Kidney epithelial cell (primary cell): ENCODE measurements at places on chromosomes 2 and 18. TPM values are rescaled to one million over a fixed set of nuclear protein-coding genes. Genes with fewer than 3 reads are reported as not detected.
A peak's percentile ranks its signal among the peaks of the same experiment; 100 is the strongest.

DNA sequence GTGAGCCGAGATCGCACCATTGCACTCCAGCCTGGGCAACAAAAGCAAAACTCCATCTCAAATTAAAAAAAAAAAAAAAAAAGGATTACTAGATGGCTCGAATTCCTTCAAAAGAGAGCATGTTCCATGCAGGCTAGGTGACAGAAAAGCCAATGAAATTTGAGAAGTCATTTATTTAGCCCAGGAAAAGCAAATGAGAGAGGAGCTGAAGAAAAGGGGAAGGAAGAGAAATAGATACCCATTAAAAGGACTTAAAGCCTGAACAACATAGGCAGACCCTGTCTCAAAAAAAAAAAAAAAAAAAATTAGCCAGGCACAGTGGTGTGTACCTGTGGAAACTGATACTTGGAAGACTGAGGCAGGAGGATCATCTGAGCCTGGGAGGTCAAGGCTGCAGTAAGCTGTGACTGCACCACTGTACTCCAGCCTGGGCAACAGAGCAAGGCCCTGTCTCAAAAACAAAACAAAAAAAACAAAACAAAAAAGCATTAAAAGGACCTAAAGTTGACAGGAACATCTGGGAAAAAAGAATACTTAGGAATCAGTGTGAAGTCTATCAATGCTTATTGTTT, 11.1 kb downstream of the SEPTIN10 start:
- no peak for DNase-seq

Gene CD207
- total RNA-seq: not detected in 2 replicates

Gene LPIN1
- total RNA-seq: 23.6 and 30.6 TPM in 2 replicates

DNA sequence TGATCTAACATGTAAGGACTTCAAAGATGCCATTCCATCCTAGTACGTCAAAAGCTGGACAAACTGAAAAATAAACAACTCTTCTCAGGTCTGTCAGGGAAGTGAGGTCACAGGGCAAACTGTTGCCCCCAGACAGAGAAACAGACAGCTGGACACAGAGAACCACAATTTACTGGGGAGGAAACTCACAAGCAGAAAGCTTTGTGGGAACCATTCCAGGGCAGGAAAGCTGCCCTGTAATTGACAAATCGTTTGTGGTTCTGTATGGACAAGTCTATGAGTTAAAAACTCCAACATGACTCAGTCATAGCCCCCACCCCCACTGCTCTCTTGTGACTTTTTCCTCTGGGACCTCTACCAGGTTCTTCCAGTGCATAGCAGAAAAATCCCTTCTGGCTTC, 28.4 kb downstream of the MCEE start:
- DNase-seq: peak; percentile 9

- no peak for DNase-seq
These were observed 124.8 kb downstream of the KLHL29 start for GRCh38 chr2:23509596-23510292.

Gene THUMPD2
- total RNA-seq: 6.6 and 11.5 TPM in 2 replicates

DNA sequence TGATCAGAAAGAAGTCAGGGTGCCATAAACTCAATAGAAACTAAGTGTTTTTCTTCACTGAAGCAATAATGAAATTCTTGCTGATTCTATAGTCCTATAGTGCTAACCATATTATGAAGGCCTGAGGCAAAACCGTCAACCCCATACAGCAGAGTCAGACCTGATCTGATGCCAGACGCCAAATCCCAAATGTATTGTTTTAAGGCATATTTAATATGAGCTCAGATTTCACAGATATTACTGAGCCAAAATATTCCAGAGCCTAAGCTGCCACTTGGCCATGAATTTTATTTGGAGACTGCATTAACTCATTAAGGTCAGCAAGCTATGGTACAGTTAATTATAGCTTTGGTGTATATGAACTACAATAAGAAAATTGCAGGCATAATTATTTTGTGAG, 53.4 kb downstream of the SCN1A start:
- no peak for DNase-seq

GRCh38 chr2:47159627-47160026, 4.5 kb upstream of the STPG4 start:
- DNase-seq: no peak

DNA sequence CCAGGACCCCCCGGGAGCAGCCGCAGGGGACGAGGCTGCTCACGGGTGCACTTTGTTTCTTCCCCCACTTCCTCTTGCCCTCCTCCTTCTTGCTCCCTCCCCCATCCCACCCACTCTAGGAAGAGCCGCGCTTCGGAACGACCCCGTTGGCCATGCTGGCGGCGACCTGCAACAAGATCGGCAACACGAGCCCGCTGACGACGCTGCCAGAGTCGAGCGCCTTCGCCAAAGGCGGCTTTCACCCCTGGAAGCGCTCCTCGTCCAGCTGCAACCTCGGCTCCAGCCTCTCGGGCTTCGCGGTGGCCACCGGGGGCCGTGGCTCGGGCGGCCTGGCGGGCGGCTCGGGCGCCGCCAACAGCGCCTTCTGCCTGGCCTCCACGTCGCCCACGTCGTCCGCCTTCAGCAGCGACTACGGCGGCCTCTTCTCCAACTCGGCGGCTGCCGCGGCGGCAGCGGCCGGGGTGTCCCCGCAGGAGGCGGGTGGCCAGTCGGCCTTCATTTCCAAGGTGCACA, 1.3 kb downstream of the SP9 start:
- DNase-seq: no peak

DNA sequence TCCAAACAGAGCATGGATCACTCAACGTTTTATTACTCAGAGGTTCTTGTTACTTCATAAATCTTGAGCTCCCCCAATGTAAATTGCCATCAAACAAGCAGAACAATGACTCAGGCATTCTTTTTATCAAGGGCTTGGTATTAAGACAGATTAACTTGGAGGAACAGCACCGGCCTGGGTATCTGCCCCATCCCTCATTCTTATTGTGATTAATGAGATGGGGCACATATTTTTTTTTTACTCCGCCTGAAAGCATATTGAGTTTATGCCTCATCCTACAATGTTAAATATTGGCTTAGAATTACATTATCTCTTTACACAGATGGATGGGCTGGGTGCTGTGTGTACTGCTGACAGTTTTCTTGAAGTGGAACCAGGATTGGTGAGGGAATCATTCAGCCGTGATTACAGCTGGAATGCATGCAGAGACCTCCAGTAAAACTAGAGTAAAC, 387.3 kb downstream of the CLIP4 start:
- no peak for DNase-seq

- no peak for DNase-seq
These were observed 212.6 kb downstream of the TNS1 start for GRCh38 chr2:217790195-217790594.

DNA sequence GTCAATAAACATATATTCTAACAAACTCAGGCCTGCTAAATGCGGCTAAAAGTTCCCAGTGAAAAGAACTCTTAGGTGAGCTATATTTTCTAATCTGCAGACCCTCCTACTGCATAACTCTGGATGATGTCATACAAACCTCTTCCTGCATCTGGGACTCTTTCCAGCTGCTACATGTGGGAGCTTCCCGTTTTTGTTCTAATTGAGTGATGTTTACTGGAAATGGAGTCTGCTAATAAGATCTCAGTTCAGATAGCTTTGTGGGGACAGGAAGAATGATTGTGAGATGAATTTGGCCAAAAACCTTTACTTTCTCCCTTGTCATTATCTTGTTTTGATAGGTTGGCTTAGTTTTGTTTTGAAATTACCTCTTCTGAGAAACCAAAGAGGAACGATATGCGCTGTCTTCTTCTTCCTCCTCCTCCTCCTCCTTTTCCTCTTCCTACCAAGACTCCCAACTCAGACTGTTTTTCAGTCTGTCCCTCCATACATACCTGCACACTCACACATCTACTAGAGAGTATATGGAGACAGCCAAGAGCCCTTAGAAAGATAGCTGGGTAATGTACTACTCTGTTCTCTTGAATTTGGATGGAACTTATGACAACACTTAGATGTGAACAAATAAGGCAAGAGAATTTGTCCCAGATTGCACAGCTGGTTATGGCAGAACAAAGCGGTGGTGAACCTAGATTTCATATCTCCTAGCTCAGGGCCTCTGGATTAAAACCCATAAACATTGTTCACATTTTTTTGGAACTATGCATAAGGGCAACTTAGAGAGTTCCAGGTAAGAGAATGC, 39.8 kb upstream of the AAK1 start:
- DNase-seq: peak; percentile 65

DNA sequence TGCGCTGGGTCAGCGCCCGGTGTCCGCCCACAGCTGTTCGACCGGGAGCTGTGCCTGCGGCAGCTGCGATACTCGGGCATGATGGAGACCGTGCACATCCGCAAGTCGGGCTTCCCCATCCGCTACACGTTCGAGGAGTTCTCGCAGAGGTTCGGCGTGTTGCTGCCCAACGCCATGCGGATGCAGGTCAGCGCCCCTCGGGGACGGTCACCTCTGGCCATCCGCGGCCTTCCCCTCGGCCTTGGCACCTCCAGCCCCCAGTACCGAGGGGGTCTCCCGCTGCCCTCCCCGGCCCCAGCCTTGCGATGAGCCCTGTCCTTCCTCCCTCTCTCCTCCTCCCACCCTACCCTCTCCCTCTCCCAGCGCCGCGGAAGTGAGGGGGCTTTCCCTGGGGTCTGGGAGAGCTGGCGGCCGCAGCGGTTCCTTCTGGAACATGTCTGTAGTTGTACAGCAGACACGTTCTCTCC, 53.2 kb upstream of the GPR17 start:
- no peak for DNase-seq

GRCh38 chr2:19829672-19830071, 72.1 kb downstream of the TTC32 start:
- DNase-seq: no peak

Gene SIX3
- total RNA-seq: not detected in 2 replicates

Gene DPP4
- total RNA-seq: 61.6 and 78.9 TPM in 2 replicates

Gene CMPK2
- 9.0 and 9.8 TPM in 2 replicates for total RNA-seq

GRCh38 chr2:198285216-198285615, 480.8 kb downstream of the PLCL1 start:
- DNase-seq: no peak

DNA sequence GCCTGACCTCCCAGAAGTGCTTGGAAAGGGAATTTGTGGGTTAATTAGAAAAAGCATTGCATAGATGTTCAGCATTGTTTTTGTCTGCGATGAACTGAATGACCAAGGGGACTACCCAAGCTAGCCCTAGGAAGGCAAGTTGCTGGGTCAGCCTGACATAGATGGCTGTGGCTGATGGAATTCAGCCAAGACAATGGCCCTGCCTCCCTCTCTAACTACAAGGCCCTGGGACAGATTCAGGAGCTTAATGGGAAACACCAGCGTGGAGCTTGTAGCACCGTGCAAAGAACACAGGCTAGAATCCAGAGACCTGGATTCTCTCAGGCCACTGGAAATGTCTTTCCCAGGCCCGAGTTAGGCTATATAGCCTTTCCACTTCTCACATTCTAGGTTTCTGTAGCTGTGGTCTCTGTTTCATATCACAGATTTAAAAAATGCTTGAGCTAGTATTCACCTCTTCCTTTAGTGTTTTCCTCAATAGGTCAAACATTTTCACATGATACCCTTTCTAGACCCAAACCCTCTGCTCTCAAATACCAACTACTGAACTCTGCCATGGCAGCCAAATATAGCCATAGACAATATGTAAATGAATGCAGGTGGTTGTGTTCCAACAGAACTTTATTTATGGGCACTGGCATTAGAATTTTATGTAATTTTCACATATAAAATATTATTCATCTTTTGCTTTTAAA, 294.3 kb upstream of the MEX3C start:
- no peak for DNase-seq

- no peak for DNase-seq
These were observed 132.8 kb downstream of the ARHGAP15 start for GRCh38 chr2:143261986-143262385.

DNA sequence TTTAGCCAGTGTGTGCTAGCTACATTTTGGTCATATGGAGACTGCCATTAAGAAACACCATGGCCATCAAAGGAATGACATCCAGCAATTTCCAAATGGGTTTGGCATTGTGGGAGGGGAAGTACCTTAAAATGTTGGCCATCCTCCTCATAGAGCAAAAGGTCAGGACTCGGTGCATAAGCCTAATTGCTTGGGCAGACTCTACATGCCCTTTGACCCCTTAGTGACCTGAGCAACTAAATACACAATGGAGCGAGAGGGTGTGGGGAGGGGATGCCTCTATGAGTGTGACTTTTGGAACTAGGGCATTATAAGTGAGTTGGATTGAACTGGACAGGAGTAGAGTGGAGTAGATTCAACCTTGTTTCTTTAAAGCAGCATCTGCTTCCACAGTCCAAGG, 44.9 kb downstream of the NRP2 start:
- DNase-seq: no peak

DNA sequence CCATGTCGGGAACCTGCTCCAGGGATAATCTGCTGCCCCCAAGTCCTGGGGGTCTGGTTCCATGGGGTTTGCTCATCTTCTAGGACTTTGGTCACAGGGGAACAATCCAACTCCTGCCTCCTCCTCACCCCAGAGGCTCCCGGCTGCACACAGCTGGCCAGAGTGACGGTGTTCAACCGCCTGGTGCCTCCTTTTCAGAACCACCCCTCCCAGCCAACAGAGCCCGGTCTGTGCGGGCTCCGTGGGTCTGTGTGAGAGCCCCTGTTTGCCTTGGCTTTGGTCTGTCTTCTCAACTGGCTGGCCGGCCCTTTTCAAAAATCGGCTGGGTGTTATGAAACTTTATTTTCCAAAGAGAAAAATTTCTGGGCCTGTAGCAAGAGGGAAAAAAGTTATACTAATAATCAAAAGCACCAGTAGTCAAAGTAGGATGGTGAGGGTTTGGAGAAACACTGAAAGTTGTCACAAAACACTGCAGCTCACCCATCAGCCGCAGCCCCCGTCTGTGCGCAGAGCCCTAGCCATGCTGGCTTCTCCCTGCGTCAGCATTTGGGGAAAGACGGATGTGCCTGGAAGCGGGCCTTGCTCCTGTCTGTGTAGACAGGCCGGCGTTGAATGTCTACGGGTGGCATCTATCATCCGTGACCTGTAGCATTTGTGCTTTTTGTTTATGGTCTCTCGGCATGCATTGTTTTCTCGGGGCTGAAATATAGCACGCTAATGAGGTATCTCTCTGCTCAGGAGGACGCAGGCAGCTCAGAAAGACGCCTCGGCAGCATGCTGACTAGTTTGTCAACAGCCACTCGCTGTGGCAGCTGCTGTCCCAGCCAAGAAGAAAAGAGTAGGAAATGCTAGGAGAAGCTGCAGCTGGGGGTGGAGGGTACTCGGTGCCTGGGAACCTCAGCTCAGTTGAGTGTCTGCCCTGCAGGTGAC, 138.6 kb downstream of the GLI2 start:
- DNase-seq: no peak

DNA sequence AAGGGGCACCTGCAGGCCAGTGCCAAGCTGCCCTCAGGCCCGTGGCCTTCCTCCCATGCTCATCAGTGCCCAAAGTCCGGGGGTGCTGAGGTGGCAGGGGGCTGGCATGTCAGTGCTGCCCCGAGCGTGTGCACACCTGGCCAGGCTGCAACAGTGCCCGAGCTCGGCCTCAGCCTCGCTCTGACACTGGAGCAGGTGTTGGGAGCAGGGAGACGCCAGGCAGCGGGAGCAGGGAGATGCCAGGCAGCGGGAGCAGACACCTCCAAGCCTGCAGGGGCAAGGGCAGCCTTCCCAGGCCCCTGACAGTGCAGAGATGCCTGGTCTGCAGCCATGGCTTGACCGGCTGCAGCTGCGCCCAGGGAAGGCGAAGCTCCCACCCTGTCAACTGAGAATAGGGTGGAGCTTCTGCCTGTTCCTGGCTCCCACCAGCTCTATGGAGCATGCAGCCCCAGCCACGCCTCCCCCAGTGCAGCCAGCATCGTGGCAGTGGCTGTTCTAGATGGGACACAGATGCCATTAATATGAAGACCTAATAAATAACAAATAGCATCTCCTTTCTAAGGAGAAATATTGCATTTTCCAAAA, 82.4 kb downstream of the DTNB start:
- no peak for DNase-seq

Gene CHRNA1
- 0.34 TPM in 1 of 2 replicates, not detected in the other for total RNA-seq
